ENCODE measurements at places on chromosomes 13 and 19.

DNA sequence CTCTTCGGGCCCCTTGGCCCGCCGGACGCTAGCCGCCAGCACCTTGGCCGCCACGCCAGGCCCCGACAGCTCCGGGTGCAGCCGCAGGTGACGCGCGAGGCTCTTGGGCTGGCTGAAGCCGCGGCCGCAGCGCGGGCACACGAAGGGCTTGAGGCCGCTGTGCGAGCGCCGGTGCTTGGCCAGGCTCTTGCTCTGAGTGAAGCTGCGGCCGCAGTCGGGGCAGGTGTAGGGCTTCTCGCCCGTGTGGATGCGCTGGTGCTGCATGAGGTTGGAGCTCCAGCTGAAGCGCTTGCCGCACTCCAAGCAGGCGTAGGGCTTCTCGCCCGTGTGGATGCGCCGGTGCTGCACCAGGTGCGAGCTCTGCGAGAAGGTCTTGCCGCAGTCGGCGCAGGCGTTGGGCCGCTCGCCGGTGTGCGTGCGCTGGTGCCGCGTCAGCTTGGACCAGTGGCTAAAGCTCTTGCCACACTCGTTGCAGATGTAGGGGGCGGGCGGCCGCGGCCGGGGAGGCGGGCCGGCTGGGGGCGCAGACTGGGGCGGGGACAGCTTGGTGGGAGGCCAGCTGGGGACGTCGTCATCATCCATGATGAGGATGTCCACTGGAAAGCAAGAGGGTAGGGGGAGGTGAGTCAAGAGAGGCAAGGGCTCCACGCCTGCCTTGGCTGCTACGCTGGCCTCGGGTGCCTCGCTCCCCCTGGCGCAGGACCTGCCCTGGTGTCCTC is 32.4 kb downstream of the ZNF787 start:
- DNase-seq, result no peak

- DNase-seq, result no peak
These were observed 9.2 kb downstream of the U2AF2 start for GRCh38 chr19:55663846-55664536.

DNA sequence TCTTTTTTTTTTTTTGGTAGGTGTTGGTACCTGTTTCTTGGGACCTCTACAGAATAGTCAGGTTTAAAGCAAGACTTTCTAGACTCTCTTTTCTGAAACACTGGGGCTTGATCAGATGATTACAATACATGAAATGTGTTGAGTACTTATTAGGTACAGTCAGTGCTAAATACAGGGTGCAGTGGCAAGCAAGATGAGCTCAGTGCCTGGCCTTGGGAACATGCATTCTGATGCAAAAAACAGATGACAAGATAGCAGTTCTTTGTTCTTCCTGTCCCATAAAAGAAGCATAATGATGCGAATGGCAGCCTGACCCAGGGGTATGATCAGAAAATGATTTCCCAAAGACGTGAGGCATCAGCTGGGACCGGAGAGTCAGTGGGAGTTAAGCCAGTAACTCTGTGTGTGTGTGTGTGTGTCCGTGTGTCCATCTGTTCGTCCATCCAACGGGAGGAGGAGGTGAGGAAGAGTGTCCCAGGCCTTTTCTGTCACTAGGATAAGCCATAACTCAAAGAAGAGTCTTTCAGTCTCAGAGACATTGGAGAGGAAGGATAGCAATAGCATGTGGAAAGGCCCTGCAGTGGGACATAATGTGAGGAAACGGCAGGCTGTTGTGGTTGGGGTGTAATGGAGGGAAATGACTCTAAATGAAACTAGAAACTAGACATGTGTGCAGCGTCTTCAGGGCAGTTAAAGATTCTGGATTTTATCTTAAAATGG is 32.2 kb downstream of the SLAIN1 start:
- no peak for DNase-seq

DNA sequence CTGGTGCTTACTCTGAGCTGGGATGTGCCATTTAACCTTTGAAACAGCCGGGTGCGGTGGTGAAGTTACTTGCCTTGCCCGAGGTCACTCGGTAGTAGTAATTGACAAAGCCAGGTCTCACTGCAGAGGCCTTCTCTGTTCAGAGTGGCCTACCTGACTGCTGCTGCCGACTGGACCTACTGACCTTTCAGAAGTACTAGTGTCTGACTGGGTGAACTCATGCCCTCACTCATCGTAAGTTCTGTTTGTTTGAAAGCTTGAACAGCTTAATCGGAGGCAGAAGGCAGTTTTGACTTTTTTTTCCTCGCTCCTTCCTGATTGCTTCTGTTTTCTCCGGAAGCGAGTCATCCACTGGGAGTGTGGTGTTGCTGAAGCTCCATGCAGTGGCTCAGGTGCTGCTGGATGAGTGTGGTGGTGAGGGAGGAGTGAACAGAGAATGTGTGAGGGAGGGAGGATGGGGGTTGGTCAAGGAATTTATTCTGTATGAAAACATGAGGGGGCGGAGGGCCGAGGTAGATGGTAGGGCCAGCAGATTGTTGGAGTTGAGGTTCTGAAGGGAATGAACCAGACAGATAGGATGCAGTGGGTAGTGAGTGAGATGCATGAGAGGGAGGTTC is 2.7 kb downstream of the SPINT2 start:
- DNase-seq, result peak; percentile 51

DNA sequence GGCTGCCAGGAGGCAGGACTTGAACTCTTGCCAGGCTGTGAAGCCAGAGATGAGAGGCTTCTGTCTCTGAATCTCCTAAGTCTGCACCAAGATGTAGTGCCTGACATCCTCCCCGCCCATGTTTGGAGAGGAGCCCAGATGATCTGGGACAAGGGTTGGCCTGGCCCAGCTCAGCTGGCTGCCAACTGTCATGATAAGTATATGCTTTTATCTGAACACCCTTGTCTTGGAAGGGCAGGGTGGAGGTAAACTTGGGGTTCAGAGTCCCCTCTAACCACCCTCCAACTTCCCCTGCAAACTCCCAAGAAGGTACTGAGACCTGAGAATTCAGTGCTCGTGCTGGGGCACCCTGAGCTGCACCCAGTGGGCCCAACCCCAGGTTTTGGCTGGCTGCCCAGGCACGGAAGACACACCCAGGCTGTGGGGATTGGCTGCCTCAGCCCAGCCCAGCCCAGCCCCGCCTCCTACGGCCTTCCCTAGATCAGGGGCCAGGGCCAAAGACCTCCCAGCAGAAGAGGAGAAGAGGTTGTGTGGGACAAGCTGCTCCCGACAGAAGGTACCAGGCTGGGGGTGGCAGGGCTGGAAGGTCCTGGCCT is at the start of gene CYP4F12:
Gene CYP4F12 (plus strand): TSS at position 508 of the 596 bp plus-strand sequence. CDS start 443 bp downstream, outside the sequence.
- DNase-seq, result no peak

GRCh38 chr13:35720690-35721554 is 244.4 kb upstream of the MAB21L1 start:
- peak; percentile 36 for DNase-seq

- peak; percentile 13 for DNase-seq
These were observed 65.8 kb upstream of the ADGRE5 start for GRCh38 chr19:14315433-14315832.

DNA sequence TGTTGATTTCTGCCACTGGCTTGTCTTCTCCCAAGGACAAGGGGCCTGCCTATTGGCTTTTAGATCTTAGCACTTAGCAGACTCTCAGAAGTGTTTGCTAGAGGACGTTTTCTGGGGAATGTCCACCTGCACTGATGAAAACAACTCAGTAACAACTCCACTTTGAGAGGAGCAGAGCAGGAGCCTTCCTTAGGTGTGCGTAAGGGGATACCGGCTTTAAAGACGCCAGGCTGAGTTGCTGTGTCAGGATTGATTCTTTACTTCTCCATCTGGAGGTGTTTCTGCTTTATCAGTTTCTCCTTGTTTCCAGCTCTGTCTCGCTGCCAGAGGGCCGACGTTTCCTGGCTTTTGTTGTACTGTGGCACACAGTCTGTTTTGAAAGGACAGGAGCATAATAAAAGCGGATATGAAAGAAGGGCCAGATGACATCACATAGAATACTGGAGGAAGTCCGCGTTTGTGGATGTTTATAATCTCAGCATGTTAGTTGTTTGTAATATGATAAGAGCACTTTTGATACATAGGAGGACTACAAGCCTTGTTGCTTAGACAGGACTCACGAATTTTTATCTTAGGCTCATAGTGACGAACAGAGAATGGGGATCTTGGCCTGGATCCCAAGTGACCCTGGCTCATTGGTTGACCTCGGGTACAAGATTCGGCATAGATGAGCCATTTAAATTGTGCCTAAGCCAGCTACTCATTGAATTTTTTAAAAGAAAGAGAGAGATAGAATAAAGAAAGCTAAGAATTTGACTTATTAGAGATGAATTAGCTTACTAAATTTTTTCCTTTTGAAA is 34.6 kb downstream of the COL4A2 start:
- peak; percentile 87 for DNase-seq

- no peak for DNase-seq
These were observed 15.2 kb upstream of the GJA3 start for GRCh38 chr13:20175907-20176652.

GRCh38 chr19:49073514-49074378 is 1.2 kb upstream of the KCNA7 start:
- no peak for DNase-seq

- DNase-seq, result no peak
These were observed at the start of gene TMEM59L for GRCh38 chr19:18612772-18613588. TMEM59L (plus strand) TSS chr19:18612870; CDS start chr19:18612959, 89 bp downstream.

DNA sequence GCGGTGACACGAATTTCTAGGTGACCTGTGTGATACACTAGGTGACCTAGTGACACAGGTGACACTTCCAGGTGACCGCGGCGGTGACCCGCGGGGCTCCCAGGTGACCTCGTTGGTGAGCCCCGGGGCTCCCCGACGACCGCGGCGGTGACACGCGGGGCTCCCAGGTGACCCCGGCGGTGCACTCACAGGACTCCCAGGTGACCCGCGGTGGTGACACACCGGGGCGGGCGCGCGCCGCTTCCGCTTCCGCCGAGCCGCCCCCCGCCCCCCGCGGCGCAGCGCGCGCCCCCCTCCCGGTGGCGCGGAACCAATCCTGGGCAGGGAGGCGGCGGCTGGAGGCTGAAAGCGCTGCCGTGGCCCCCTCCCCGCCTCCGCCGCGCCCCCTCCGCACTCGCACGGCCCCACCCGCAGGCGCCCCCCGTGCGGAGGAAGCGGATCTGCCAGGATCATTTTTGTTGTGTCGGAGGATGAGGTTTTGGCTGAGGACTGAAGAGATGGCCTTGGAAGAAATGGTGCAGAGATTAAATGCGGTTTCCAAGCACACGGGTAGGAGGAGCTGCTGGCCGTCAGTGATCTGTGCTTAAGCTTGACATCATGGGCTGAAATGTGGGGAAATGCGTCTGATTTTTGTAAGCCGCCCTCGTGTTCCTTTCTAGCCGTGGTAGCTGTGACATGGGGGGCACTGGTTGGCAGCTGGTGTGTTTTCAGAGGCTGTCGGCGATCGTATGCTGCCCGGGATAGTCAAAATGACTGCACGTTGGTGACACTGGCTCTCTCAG is at the start of gene MCF2L:
Gene MCF2L (plus strand): TSS at position 305 of the 782 bp plus-strand sequence. CDS start 166 bp downstream, at position 471.
- DNase-seq, result peak; percentile 39

DNA sequence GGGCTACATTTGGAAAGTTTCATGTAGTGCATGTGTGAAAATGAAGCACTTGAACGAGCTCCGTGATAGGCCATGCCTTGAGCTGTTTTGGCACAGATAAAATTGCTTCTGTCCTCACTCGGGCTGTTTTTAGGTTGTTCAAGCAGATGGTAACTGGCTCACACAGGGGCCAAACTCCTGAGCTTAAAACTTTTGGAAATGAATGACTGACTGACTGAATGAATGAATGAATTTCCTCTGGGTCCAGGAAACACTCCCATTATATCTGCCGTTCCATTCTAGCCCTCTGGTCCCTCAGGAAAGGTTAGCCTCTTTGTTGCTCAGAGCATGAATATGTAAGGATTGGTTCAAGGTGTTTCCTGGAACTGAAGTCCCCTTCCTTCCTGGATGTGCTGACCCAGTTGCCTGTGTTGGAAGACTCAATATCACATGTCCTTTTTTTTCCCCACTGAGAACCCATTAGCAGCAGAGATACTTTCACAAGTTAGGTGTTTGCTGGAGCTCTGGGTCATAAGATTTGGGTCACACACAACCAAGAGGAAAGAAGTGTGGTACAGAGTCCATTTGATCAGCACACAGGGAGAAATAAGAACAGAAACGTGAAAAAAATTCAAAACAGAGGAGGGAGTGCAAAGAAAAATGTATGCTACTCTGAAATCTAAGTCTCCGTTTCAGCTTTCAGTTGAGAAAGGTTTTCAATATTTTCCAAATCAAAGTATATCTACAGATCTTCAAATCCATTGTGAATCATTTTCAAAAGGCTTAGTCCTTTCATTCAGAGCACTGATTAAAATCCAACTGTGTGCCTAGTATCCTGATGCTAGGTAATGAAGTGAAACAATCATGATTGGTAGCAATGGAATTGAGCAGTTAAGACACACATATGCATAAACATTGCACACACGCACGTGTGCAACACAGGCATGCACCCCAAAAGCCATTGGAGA is 18.9 kb downstream of the MBNL2 start:
- peak; percentile 76 for DNase-seq

DNA sequence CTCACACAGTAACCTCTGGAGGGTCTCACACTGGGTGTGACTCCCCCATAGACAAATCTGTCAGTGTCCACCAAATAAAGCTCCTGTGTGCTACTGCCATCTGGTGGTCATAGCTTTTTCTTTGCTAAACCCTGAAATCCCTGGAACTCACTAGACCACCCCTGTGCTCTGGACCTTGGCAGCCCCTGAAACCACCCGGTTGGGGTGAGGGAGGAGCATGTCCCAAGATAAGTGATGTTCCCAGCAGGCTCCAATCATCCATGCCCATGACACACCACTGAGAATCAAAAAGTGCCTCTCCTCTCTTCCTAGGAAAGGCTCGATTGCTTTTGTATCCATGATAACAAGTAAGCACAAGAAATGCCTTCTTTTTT is 6.5 kb upstream of the HSD17B14 start:
- peak; percentile 73 for DNase-seq

- peak; percentile 42 for DNase-seq
These were observed 611.4 kb downstream of the PCDH9 start for GRCh38 chr13:66618702-66619101.

DNA sequence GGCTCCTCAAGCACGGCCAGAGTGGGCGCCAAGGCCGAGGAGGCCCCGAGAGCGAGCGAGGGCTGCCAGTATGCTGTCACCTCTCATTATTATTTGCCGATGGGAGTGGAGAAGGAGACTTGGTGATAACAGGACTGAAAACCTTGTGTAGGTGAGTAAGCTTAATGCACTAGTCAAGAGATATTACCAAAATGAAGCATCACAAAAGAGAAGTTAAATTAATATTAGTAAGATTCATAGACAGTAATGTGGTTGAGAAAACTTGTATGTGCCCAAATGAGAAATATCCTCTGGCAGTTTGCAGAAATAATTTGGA is 204.5 kb upstream of the SLITRK1 start:
- DNase-seq, result no peak

- no peak for DNase-seq
These were observed 11.0 kb downstream of the IFNL1 start for GRCh38 chr19:39307046-39307821.

DNA sequence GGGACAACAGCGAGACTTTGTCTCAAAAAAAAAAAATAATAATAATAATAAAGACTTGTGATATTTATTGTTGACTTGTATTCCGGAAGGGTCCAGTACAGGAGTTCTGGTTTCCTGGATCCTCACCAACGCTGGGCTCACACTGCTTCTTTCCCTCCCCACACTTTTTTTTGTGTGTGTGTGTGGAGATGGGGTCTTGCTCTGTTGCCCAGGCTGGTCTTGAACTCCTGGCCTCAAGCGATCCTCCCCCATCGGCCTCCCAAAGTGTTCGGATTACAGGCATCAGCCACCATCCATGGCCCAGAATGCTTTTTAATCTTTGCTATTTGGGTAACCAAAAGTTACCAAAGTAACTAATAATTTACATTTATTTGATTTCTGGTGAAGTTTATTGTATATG is 39.1 kb downstream of the SIPA1L3 start:
- DNase-seq, result no peak

- no peak for DNase-seq
These were observed 9.1 kb downstream of the ZNF100 start for GRCh38 chr19:21758296-21758695.

All from lung microvascular endothelial cell (primary cell).